NCI-H1417 (cell line): ENCODE measurements at places on chromosomes 2 and 18.
A peak's percentile ranks its signal among the peaks of the same experiment; 100 is the strongest.

GRCh38 chr2:75560768-75561565 lies at the start of gene EVA1A:
TSS of gene EVA1A (minus strand) at chr2:75560939. CDS start at chr2:75518140, 42,799 bp downstream.
- DNase-seq: peak; percentile 67

DNA sequence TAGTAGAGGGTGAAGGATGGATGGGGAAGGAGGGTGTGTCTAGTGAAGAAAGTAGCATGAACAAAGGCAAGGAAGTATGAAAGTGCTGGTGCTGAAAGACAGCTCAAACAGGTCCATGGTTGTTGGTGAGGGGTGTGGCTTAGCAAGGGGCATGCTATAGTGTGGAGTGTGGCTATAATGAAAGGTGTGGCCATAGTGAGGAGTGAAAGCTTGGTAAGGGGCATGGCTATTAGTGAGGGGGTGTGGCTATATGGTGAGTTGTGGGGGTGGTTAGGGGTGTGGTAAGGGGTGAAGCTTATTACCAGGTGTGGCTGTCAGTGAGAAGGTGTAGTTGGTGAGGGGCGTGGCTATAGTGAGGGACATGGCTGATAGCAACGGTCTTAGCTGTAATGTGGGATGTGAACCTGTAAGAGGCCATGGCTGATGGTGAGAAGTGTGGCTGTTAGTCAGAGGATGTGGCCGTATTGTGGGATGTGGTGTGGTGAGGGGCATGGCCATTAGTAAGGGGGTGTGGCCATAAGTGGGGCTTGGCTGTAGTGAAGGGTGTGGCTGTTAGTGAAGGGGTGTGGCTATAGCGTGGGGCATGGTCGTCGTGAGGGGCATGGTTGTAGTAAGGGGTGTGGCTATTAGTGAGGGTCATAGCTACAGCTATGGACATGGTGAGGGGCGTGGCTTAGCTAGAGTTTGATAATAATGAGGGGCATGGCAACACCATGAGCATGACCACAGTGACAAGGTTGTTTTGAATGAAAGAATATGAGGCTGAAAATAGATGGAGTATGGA lies 549.6 kb downstream of the FBXO15 start:
- DNase-seq: no peak

- no peak for DNase-seq
These were observed 228.7 kb downstream of the PIK3C3 start for GRCh38 chr18:42183746-42184145.

DNA sequence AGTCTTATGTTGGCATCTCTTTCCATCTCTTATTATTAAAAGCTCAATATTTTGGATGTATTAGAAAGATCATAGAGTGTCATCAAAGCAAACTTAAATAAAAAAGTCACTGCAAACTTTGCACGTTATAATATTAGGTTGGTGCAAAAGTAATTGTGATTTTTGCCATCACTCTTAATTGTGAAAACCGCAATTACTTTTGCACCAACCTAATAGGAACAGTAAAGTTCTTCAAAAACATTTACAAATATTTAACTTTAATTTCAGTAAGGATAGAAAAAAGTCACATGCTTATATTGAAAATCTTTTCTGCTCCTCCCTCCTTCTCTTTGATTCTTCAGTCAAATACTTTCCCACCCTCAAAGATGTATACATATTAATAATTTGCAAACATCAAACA lies 51.5 kb downstream of the ZNF521 start:
- DNase-seq: no peak

DNA sequence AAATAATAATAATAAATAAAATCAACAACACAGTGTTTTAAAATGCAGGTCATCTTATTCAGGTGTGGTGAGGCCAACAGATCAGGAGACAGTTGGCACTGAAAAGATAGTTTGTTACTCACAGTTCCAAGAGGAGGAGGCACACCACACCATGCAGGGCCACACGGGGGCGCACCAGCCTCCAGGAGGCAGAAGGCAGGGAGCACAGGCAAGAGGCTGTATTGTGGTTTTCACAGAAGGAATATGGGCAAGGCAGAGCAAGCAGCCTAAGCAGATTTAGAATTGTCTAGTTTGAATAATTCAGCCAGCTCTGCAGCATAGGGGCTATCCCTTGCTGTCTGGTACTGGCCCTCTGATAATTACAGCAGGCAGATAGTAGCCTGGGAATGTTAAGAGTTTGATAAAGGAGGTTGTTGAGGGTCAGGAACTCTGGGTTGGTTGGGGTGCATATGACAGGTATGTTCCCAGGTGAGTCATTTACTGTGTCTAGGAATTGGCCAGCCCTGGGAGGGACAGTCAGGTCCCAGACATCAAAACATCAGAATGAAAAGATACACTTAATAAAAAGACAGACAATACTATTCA lies 31.3 kb downstream of the KIAA2012 start:
- DNase-seq: no peak

GRCh38 chr2:223970343-223971128 lies 13.3 kb downstream of the MRPL44 start:
- peak; percentile 47 for DNase-seq

GRCh38 chr2:120674246-120675170 lies 61.2 kb upstream of the GLI2 start:
- DNase-seq: no peak

- DNase-seq: no peak
These were observed 35.0 kb downstream of the TSN start for GRCh38 chr2:121790276-121790956.

DNA sequence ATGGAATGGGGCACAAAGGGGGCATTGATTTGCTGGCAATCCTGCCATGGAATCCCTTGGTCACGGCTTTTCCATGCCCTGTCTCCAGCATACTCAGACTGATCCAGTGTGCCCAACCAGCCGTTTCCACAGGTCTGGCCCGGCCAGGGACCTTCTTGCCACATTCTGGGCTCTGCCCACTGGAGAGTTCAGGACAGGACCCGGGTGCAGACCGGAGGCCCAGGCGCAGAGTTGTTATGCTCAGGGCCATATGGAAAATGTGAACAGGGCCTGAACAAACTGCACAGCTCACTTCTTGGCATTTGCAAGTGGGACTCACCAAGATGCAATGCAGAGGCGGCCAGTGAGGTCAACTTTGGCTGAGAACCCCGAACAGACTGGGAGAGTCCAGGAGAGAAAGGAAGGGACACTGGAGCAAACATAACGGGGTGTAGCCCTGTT lies 15.6 kb upstream of the ASAP2 start:
- no peak for DNase-seq

GRCh38 chr2:76445880-76446279 lies 735.2 kb upstream of the GCFC2 start:
- no peak for DNase-seq

DNA sequence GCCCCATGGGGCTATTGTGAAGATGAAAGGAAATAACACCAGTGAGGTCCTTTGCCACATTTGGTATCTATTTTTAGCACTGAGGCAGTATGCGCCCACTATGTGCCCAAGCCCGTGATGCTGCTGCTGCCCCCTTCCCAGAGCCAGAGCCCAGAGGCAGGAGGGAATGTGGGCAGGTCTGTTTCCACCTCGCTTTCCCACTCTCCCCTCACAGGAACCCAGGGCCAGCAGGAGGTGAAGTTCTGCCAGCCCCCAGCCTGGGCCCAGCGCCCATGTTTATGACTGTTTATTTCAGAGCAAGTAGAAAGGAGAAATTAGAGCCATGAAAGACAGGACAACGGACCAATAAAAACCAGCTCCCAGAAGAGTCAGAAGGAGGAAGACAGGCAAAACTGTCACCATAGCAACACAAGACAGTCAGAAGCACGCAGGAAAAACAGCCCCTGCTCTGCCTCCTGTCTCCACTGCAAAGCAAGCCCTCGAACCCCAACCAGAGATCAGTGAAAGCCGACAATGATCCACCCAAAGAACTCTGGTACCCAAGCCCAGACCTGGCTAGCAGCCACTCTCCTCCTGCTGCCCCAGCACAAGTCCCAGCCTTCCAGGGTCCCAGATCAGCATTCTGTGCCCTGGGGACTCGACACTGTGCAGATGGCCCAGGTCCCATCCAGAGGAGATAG lies 1.4 kb downstream of the CYRIA start:
- DNase-seq: no peak

- no peak for DNase-seq
These were observed 476.2 kb upstream of the RAB12 start for GRCh38 chr18:8133032-8133431.

DNA sequence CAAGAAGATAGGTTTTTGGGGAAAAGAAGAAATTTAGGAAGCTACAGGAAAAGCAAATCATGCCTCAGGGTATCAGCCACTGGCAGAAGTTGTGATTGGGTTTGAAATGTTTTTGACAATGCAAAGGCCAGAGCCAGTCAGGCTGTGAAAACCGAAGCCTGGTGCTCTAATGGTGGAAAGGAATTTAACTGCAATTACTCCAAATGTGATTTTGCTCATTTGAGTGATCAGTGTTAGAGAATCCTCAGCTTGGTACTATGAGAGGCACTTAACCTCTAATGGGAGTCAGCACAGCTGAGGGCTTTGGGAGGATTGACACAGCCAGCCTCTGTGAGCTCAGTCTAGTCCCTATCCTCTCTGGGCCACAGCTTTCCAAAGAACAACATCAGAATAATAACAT lies 176.5 kb downstream of the LRRTM1 start:
- DNase-seq: no peak

DNA sequence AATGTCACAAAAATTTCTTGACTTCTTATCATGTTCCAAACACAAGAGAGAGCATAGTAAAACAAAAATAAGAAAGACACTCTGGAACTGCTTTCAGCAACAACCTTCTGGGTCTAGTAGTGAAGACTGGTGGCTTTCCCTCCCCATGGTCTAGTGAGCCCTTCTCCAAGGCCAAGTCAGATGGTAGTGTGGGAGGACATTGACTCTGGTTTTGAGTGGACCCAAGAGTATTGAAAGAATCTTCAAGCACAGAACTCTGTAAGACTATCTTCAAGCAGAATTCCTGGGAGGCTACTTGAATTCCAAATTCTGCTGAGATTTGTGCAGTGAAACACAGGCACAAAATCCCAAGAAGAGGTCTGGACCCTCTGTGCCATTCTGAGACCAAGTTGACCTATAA lies 21.1 kb downstream of the ANTXR1 start:
- DNase-seq: no peak

DNA sequence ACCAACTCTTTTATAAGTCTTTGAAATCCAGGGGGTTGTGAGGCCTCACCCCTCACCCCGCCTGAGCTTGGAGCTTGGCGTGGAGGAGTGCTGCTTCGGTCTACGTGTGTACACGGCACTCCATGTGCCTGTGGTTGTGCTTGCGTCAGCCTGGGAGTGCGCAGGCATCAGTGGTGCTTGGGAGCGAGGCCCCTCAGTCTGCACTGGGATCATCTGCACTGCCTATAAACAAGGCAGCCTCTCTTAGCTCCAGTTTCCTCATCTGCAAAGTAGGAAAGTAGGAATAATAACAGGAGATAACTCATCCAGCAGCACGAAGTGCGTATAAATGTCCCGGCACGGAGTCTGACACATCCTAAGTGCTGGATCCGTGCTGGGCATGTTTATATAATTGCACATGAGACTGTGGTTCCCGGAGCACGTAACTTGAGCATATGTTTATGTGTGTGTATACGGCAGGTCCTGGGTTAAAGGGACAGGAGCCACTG lies 1.2 kb downstream of the GYPC start:
- DNase-seq: no peak

- no peak for DNase-seq
These were observed 16.5 kb downstream of the GPC1 start for GRCh38 chr2:240451791-240452461.

DNA sequence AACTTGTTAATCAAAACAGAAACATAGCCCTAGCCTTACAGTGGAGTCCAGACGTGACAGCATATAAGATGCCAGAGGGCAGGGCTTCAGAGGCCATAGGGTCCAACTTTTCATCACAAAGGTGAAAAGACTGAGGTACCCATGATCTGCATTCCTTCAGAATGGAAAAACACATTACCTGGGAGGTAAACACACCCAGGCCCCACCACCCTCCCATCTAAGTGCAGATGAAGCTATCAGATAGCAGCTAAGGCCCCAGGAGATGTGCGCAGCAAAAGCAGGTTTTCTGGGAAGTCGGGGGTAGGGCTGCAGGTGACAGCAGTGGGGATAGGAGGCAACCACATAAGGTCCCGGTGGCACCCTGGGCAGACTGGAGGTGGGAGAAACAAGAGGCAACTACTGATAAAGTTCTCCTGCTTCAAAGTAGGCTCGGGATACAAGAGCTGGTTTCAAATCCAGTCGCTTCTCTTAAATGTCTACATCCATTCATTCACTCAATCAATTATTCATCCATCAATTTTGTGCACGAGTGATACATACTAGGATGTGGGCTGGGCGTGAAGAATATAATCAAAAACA lies 75.1 kb upstream of the TMEM247 start:
- DNase-seq: no peak

- DNase-seq: peak; percentile 40
These were observed 185.9 kb downstream of the PDE1A start for GRCh38 chr2:182240862-182241371.

DNA sequence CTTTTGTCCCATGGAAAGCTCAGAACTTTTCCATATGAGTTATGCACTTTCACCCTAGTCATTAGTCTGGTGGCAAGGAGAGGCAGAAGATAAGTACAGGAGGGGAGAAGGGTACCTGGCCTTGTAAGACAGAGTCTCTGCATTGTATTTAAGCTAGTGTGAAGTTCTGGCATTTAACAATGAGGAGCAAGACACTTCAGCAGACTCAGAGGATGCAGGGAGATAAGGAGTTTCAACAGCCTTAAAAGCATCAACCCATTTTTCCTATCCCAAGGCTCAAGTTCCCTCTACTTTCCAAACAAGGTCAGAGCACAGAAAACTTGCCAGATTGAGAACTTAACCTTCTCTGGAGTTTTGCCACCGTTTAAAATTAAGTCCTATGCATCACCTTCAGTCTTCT lies 348.2 kb upstream of the VRK2 start:
- no peak for DNase-seq

- no peak for DNase-seq
These were observed 27.2 kb downstream of the PXDN start for GRCh38 chr2:1717113-1717512.

- DNase-seq: no peak
These were observed 20.9 kb downstream of the SGPP2 start for GRCh38 chr2:222445227-222445626.

DNA sequence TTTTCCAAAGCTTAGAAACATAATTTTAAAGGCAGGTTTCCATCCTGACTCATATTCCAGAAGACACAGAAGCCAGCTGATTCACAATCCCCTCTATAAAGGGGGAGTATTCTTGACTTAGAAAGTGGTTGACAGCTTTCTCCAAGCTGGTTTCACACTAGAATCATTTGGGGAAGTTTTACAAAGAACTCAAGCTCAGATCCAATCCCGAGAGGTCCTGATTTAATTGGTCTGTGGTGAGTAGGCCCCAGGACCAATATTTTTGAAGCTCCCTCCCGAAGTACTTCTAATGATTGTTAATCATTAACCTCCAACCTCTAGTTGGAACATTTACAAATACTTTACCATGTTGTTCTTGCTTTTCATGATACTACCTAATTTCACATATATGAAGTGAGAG lies 184.1 kb downstream of the DLGAP1 start:
- no peak for DNase-seq
